Renal cortical epithelial cell (primary cell): ENCODE measurements at places on chromosomes 12 and 14. TPM values are rescaled to one million over a fixed set of nuclear protein-coding genes. Genes with fewer than 3 reads are reported as not detected.

GRCh38 chr12:14723763-14724162 lies 27.4 kb upstream of the GUCY2C start:
- peak; percentile 13 for DNase-seq

SPTB gene
- 0.10 TPM in 1 of 2 replicates, not detected in the other for total RNA-seq

- peak; percentile 3 for DNase-seq
Measured at GRCh38 chr14:45785240-45785639, 532.2 kb upstream of the MIS18BP1 start.

DNA sequence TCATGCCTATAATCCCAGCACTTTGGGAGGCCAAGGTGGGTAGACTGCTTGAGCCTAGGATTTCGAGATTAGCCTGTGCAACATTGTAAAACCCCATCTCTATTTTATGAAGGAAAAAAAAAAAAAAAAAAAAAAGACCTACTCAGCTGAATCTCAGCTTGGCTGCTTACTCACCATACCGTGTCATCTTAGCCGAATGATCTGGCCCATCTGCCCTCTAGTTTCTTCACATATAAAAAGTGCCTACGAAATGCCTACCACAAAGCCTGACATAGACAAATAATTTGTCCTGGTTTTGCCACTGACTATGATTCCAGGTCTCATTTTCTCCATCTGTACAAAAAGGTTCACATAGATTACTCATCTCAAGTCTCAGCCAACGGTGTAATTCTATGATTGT lies 10.1 kb downstream of the DIABLO start:
- peak; percentile 29 for DNase-seq

DNA sequence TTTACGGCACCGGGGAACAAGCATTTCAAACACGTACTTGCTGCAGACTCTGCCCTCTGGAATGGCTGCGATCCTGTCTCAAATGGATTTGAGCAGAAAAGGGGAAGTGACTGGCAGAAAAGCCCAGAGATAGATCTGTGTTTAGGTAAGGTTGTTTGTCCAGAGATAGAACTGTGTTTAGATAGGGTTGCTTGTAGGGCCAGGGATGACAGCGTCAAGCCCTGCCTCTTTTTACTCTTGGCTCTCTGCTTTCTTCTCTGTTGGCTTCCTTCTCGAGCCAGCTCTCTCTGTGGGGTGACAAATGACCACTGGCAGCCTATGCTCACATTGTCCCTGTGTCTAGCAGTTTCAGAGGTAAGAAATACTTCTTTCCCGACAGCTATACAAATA lies 11.4 kb downstream of the DGLUCY start:
- DNase-seq, result no peak

KRT3 gene
- not detected in 2 replicates for total RNA-seq

DNA sequence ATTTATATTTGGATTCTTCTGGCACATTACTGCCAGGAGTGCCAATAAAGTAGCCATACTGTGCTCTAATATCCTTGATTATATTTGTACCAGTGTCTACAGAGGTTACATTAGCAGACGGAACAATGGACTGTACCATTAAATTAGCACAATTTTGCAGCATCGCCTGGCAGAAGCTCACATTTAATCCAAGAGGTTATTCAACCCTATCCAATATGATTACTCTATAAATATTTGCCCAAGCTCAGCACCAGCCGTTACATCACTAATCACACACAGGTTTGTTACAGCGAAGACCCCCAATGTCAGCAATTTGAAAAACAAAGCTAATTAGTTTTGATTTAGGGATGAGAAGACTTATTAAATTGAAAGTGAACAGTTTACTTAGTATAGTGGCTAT lies 16.9 kb upstream of the MGST1 start:
- DNase-seq, result no peak

RNU4-1 gene
- under 0.01 TPM in 2 replicates for total RNA-seq

TPH2 gene
- 0.05 TPM in 1 of 2 replicates, not detected in the other for total RNA-seq

PTPRQ gene
- 0.17 and 0.20 TPM in 2 replicates for total RNA-seq
